Uterus (tissue), 4 donors: ENCODE measurements at places on chromosomes 3 and 15. TPM values are rescaled to one million over a fixed set of nuclear protein-coding genes. Genes with fewer than 3 reads are reported as not detected.
A peak's percentile ranks its signal among the peaks of the same experiment; 100 is the strongest.

DNA sequence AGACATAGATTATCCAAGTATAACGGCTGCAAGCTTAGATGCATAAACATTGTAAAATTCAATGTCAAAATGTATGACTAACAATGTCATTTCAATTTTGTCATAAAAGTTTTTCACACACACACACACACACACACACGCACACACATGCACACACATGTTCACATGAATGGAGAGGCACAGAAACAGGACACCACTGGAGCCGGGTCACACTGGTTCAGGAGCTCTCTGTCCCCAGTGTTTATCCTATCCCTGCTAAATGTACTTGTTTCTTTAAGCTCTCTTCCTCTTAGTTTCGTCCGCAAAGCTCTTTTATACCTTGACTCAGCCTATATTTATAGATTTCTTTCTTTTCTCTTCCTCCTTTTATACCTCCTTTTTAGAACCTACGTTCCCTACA lies 249.9 kb downstream of the CADPS start:
- no peaks in the 10 kb centered on the region for H3K27me3 ChIP-seq
- no peaks in the 10 kb centered on the region for H3K36me3 ChIP-seq
- no peak overlapping the region for H3K4me3 ChIP-seq
- H3K27ac ChIP-seq: no peak overlapping the region
- no peak for DNase-seq

The CCDC39 gene
- not detected for total RNA-seq

DNA sequence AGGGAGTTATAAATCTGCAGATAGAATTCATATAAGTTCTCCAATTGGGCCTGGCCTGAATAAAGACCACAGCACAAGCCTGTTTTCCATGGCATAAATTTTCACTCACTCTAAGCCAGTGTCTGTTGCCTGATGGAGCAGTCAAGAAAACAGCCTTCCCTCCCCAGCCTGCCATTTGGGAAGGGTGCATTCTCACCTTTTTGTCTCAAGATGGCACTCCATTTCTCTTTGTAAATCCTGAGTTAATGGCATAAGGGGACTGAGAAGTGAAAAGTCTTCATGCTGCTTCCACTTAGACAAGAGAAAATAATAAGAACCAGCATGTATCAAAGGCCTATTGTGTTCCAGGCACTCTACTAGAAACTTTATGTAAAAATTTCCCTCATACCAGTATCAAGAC lies 115.6 kb upstream of the MANF start:
- H3K36me3 ChIP-seq: no peaks in the 10 kb centered on the region
- H3K27me3 ChIP-seq: no peaks in the 10 kb centered on the region
- H3K4me1 ChIP-seq: no peaks in the 10 kb centered on the region
- no peak overlapping the region for H3K4me3 ChIP-seq
- no peak overlapping the region for H3K27ac ChIP-seq
- no peak for DNase-seq

The CFAP161 gene
- total RNA-seq: 3.3 TPM

The CDHR4 gene
- total RNA-seq: 1.6 TPM

DNA sequence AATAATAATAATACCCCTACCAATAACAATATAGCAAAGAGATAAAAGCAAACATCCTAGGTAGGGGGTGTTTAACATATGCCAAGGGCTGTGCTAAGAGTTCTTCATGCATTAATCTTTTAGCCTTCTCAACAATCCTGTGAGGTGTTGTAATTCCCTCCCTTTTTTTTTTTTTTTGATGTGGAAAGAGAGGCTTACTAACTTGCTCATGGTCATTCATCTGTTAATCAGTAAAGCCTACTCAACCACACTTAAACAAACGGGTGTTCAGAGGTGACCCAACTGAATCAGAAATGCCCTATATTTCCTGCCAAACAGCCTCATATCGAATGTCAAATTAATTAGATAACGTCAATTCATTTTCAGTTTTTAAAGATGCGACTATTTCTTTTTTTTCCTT lies 232.1 kb downstream of the CTNNB1 start:
- H3K4me3 ChIP-seq: no peak overlapping the region
- H3K27me3 ChIP-seq: no peaks in the 10 kb centered on the region
- no peak overlapping the region for H3K27ac ChIP-seq
- no peaks in the 10 kb centered on the region for H3K4me1 ChIP-seq
- H3K36me3 ChIP-seq: no peaks in the 10 kb centered on the region

GRCh38 chr15:96896766-96897165 lies 566.3 kb downstream of the NR2F2 start:
- no peak overlapping the region for H3K27ac ChIP-seq
- no peaks in the 10 kb centered on the region for H3K36me3 ChIP-seq
- no peak overlapping the region for H3K4me3 ChIP-seq
- H3K27me3 ChIP-seq: no peaks in the 10 kb centered on the region

DNA sequence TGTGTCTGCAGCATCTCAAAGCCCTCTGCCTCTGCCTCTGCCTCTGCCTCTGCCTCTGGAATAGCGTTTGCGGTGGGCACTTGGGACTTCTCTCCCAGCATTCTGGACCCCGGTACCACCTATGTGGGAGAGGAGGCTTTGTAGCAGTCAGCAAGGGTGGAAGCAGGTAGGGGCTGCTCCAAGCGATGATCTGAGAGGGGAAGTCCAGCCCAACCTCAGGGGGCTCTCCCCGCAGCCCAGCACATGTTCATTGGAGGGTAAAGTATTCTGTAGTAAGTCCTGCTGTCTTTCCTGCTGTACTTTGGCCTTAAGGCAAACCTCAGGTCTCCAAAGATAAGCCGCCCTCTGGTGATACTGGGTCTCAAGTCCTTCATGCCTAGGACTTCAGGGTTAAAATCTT lies 68.6 kb downstream of the FAM174B start:
- no peaks in the 10 kb centered on the region for H3K4me1 ChIP-seq
- DNase-seq: no peak
- H3K36me3 ChIP-seq: no peaks in the 10 kb centered on the region

The C15orf62 gene
- not detected for total RNA-seq

GRCh38 chr3:152724270-152724669 lies 110.7 kb upstream of the P2RY1 start:
- H3K4me1 ChIP-seq: no peaks in the 10 kb centered on the region
- no peak overlapping the region for H3K4me3 ChIP-seq
- no peaks in the 10 kb centered on the region for H3K36me3 ChIP-seq
- H3K27ac ChIP-seq: no peak overlapping the region
- no peaks in the 10 kb centered on the region for H3K27me3 ChIP-seq

DNA sequence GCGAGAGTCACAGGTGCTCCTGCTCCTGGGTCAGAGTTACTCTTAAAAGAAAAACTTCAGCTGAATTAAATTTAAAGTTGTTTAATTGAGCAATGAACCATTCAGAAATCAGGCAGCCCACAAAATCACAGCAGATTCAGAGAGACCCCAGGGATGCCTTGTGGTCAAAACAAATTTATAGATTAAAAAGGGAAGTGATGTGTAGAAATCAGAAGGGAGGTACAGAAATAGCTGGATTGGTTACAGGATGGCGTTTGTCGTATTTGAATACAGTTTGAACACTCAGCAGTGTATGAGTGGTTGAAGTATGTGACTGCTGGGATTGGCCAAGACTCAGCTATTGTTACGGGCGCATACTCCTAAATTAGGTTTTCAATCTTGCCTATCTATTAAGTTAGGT lies 58.6 kb downstream of the UACA start:
- H3K27me3 ChIP-seq: no peaks in the 10 kb centered on the region
- H3K4me1 ChIP-seq: peaks cover 6% of the 10 kb centered on the region
- DNase-seq: no peak
- no peaks in the 10 kb centered on the region for H3K36me3 ChIP-seq
- no peak overlapping the region for H3K4me3 ChIP-seq
- H3K27ac ChIP-seq: no peak overlapping the region

DNA sequence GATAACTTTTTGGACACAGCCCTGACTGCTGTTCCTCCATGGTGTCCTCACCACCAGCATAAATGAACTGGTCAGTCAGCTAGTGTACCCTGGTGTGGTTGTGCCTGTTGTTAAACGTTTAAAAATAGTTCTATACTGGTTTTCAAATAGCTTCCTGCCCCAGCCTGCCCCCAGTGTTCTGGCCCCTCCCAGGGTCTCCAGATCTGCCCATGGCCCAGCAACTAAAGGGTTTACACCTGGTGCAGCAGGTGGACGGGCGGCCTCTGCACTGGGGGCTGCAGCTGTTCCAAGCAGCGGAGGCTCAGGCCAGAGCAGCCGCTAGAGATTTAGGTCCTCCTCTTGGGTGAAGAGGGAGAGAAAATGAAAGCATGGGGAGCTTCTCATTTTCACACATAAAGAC lies 6.1 kb upstream of the NR2E3 start:
- H3K36me3 ChIP-seq: no peaks in the 10 kb centered on the region
- DNase-seq: no peak
- H3K4me3 ChIP-seq: no peak overlapping the region
- H3K27ac ChIP-seq: no peak overlapping the region
- no peaks in the 10 kb centered on the region for H3K4me1 ChIP-seq
- H3K27me3 ChIP-seq: no peaks in the 10 kb centered on the region

The CHST2 gene
- total RNA-seq: 0.29 TPM

- H3K36me3 ChIP-seq: no peaks in the 10 kb centered on the region
- no peaks in the 10 kb centered on the region for H3K27me3 ChIP-seq
- DNase-seq: no peak
- no peaks in the 10 kb centered on the region for H3K4me1 ChIP-seq
- H3K27ac ChIP-seq: no peak overlapping the region
- H3K4me3 ChIP-seq: no peak overlapping the region
Observed at GRCh38 chr3:8595695-8596115, 48.9 kb downstream of the SSUH2 start.

The EPHB1 gene
- total RNA-seq: 2.6 TPM

- no peaks in the 10 kb centered on the region for H3K27me3 ChIP-seq
- H3K4me3 ChIP-seq: no peak overlapping the region
- no peak for DNase-seq
- no peaks in the 10 kb centered on the region for H3K4me1 ChIP-seq
Observed at GRCh38 chr3:159253860-159254259, 452.0 kb downstream of the MFSD1 start.

- peaks cover 15% of the 10 kb centered on the region for H3K4me1 ChIP-seq
- H3K36me3 ChIP-seq: no peaks in the 10 kb centered on the region
- H3K27ac ChIP-seq: peak overlapping the region; percentile 45
- DNase-seq: peak; percentile 14
- H3K27me3 ChIP-seq: no peaks in the 10 kb centered on the region
Observed at GRCh38 chr3:129612534-129613366, 6.3 kb upstream of the PLXND1 start.

- no peak overlapping the region for H3K27ac ChIP-seq
- H3K4me3 ChIP-seq: no peak overlapping the region
- no peak for DNase-seq
- no peaks in the 10 kb centered on the region for H3K27me3 ChIP-seq
- H3K4me1 ChIP-seq: no peaks in the 10 kb centered on the region
Observed at GRCh38 chr3:37761586-37761985, 100.1 kb upstream of the CTDSPL start.

DNA sequence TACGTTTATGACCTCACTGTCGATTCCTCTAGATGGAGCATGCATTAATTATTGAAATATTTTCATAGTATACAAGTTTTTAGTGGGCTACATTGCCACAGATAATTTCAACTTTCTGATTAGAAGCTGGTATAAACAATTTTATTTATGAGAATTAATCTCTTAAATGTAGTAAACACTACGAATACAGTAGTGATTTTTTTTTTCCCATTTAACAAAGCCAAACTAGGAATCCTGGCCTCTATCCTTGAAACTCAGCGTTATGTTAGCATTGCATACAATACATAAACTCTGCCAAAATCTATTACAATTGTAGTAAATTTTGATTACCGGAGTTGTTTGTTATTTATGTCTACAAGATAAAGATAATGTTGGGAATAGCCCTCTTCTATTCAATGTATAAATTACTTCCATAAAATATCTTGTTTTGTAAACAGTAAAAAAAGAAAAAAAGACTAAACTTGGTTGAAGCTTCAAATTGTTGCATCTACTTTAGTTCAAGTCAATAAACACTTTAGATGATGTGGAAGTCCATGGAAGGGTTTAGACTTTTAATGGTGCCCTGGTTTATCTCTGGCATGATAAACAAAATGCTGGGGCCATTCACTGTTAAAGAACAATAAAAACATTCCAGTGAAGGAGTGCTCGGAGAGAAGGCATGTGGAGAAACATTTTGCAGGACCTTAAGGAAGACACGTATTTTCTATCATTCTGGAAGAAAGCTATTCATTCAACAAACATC lies 77.3 kb upstream of the NR2F2 start:
- H3K4me1 ChIP-seq: no peaks in the 10 kb centered on the region
- DNase-seq: no peak
- H3K27ac ChIP-seq: no peak overlapping the region
